ENCODE measurements at places on chromosomes 12 and 14.

DNA sequence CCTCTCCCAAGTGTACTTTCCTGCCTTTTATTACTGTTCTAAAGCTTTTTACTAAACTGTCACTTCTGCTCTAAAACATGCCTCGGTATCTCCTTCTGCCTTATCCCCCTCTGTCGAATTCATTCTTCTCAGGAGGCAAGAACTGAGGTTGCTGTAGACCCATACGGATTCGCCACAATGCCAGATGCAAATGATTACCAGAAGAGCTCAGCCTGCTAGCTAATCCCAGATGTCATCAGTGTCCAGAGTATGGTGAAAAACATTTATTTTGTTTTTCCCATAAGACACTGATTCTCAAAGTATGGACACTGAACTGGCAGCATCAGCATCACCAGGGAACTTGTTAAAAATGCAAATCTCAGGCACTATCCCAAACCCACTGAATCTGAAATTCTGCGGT, 359.3 kb downstream of the TMTC2 start:
- no peak for DNase-seq

DNA sequence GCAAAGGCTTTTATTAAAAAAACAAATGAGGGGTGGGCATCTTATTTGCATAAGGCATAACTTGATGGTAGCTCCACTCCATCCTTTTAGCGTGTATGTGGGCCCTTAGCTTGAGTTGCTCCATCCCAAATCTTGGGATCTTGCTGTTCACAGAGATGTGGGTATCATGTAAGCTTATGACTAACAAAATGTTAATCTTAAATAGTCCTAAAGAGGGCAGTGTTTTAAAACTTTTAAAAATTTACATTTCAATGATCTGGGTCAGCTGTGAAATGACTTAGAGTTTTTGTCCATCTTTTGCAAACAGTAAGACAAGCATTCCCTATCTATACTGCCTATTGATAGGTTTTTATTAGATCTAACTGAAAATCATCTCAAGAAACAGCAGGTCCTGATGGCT, 86.0 kb downstream of the SLCO1A2 start:
- no peak for DNase-seq

DNA sequence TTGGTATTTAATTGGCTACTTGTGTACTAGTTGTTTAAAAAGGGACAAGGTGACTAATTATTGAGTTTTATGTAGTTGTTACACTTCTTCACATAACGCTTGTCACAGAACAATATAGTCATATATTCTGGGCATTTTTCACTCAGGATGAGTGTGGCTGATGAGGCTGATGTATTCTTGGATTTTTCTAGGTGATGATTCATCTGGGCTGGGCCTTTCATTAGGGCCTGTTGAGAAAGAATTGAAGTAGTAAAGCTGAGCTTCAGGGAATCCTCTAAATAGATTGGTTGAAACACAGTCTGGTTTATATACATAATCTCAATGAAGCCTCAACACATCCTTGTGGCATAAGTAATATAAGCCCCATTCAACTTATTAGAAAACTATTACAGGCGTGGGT, 445.7 kb downstream of the DAD1 start:
- no peak for DNase-seq

GRCh38 chr12:59066445-59066844, 146.1 kb upstream of the LRIG3 start:
- DNase-seq: peak; percentile 6

Measured in RPMI8226 (cell line).